ENCODE measurements at places on chromosomes 2 and 18. TPM values are rescaled to one million over a fixed set of nuclear protein-coding genes. Genes with fewer than 3 reads are reported as not detected.

The CBLN2 gene
- total RNA-seq, result not detected

The SGPP2 gene
- total RNA-seq, result 0.33 TPM

The STK36 gene
- 22.4 TPM for total RNA-seq

The STEAP3 gene
- not detected for total RNA-seq

DNA sequence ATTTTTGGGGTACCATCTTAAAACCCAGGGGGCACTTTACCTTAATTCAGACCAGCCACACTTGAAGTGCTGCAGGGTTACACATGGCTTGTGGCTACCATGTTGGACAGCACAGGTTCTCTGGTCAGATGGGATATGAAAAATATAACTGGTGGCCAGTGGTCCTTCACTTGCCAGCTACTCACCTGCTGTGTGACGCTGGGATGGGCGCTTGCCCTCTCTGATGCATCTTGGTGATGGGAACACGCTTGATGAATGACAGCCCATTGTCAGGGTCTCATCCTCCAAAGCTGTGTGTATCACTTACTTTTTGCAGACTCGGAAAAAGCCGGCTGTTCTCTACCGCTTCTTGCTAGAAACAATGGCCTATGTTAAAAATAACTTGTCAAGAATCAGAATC is 22.5 kb downstream of the HJURP start:
- no peak for DNase-seq

DNA sequence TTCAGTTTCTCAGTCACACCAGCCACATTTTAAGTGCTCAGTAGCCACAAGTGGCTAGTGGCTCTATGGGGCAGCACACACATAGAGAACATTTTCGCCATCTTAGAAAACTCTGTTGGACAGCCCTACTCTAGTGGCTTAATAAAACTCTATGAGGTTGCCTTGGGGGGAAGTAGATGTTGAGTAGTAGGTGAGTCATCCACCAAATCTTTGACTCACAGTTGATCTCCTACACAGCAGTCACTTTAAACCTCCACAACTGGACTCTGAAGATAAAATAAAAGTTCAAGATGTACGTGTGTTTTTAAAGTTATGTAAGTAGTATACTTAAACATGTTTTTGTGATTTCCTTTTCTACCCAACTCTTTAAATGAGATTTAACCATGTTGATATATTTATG is 379.0 kb downstream of the SETBP1 start:
- no peak for DNase-seq

DNA sequence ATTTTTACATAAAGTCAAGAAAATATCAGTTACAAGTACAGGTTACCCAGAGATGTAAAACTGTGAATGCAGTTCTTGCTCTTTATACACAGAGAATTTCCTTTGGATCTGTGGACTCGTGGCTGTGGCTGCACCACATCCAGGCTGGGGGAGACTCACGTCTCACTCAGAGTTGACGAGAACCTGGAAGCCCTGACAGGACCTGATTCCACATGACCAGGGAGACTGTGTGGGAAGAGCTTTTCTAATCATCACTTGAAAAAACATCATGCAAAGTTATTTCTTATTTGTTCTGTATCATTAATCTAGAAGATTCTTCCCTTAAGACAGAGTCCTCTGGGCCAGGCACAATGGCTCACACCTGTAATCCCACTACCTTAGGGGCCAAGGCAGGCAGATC is 1159.0 kb downstream of the RPIA start:
- DNase-seq, result no peak

DNA sequence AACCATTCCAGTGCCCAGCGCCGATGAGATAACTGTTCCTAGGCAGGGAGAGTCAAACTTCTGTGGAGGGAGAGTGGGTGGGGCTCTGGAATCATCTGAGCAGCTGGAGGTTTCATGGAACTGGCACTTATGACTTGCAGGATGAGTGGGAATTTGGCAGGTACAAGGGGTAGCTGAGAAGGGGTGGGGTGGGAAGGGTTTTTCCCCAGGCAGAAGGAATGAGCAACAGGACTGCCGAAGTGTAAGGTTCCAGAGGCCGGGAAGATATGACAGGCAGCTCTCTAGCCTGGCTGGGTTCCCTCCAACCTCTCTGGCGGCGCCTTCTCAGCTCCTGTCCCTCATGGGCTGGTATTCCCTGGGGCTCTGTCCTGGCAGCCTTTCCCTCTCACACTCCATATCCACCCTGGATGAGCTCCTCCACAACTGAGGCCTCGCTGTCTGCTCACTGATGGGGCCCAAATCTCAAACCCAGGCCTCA is 2.5 kb upstream of the TET3 start:
- DNase-seq, result peak; percentile 60

- no peak for DNase-seq
Observed at GRCh38 chr2:15664273-15665066, 72.8 kb downstream of the DDX1 start.

DNA sequence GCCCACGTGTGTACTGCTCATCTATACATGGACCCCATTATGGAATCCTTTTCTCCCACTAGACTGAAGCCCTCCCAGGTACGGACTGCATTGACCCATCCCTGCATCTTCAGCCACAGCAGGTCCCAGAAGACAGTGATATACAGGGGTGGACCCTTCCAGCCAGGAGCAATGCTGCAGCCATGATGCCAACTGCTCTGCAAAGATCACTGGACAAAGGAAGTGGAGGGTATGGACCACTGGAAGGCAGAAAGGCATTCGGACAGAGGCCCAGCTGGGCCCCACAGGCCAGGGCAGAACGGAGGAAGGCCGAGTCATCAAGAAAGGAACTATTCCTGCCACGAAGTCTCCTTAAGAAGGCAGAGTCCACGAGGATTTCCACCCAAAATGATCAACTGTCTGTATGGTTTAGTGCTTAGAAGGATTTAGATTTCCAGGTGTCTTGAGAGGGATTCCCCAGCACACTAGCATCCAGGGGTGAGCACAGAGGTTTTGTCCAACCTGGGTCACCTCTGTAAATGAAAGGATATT is 93.4 kb downstream of the TWIST2 start:
- no peak for DNase-seq

DNA sequence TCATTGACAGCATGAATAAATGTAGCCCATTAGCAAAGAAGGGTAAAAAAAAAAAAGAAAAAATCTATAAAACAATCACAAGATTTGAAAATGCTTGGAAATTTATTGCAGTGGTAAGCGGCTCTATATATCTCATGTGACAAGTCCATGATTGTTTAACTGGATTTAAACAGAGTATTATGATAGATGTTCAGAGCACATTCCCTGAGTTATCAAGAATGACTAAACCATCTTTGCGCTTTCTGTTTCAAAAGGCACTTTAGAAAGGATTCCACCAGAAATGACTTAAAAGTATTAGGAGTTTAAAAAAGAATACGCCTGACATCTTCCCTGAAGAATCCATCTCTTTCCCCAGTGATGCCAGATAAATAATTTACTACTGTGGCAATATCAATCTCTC is 409.5 kb upstream of the UBE2E3 start:
- no peak for DNase-seq

GRCh38 chr18:74230922-74231714 is 60.6 kb downstream of the CYB5A start:
- DNase-seq, result no peak

DNA sequence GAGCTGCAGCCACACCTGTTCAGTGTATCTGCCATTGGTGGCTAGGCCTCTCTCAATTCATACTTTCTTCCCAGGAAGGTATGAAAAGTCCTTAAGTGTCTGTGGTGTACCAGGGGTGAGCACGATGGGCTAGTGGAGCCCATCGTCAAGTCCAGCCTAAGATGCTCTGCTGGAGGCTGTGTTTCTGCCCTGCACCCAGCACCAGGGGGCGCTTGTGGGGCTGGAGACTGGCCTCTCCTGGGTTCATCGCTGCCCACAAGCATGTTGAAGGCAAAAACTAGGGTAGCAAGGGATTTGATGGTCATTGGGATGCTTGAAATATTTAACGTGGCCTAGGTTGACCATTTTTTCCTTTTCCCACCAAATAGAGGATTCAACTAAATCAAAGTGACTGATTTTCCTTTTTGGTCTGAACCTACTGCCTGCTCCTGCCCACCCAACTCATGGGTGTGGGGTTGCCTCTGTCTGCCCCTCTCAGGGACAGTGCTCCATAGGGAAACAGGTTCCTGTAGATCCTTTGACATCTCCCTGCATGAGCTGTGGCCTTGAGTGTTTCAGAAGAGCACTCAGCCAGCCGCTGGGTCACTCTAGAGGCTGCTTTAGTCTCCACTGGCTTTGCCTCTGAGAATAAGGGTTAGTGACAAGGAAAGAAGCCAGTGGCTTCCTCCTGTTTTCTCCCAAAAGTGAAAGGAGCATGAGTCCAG is 59.0 kb downstream of the TPGS2 start:
- DNase-seq, result no peak

- no peak for DNase-seq
Observed at GRCh38 chr2:241834527-241835210, 24.0 kb downstream of the PDCD1 start.

DNA sequence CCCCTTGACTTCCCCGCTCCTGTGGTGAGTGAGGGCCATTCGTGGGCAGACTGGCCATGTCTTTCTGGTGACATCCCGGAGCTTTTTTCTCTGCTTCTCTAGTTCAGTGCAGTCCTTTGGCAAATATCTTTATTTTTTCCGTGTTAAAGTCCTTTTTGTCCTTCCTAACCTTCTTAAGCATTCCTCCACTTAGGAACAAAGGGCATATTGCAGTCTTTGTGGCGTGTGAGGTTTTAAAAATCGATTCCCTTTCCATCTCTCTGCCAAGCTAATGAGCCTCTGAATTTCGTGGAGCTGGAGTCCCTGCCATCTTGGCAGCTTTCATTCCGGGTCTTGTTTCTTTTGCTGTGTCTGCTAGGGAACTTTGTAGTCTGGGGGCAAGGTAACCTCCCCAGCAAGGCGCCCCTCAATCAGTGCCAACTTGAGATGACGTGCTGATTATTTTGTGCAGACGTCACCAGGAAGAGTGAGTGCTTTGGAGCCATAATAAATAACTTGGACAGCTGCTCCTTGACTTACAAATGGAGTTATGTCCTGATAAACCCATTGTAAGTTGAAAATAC is 5.1 kb downstream of the CNNM3 start:
- DNase-seq, result no peak

DNA sequence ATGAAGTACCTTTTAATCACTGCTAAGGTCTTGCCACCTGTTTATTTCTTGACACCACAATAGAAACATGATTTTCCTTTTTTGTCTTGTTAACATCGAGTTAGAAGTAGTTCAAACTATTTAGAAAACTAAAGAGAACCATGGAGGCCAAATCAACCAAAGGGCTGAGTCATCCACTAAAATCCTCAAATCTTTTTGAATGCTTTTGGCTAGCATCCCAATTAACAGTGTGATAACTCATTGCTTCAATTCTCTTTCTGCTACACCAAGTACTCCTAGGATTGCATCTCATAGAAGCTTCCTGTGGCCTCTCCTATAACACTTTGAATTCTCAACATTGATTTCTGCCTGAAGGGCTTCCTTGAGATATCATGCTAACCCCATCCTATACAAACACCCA is 159.9 kb upstream of the MMADHC start:
- DNase-seq, result no peak

GRCh38 chr18:74906184-74906583 is 302.8 kb downstream of the PTGR3 start:
- DNase-seq, result no peak

DNA sequence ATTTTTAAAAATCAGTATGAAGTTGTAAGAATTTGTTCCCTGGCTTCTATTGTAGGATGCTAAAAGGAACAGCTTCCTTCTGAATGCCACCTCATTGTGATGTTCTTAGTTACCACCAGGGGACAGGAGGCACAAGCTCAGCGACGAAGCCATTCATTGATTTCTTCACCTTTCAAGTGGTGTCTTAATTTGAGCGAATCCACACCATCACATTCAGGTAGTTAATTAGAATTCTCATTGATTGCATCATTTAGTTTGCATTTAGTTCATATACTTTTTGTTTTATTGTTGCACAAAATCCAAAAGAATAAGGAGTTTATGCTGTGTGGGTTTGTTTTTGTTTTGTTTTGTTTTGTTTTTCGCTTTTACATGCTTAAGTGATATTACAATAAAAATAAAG is 23.1 kb downstream of the CYP27C1 start:
- no peak for DNase-seq

DNA sequence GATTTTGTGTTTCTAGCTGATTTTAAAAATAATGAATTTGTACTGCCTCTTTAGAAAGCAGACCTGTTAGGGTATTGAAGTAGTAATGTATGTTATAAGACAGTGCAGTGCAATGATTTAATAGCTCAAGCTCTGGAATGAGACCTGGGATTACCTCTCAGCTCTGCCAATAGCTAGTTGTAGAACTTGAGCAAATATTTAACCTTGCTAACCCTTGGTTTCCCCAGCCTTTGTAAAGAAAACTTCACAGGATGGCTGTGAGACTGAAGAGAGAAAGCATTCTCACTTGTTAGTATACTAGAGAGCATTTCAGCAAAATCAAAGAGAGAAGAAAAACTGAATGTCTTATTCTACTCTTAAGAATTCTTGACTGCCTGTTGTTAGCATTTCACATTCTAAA is 293.9 kb downstream of the KIAA1328 start:
- no peak for DNase-seq

DNA sequence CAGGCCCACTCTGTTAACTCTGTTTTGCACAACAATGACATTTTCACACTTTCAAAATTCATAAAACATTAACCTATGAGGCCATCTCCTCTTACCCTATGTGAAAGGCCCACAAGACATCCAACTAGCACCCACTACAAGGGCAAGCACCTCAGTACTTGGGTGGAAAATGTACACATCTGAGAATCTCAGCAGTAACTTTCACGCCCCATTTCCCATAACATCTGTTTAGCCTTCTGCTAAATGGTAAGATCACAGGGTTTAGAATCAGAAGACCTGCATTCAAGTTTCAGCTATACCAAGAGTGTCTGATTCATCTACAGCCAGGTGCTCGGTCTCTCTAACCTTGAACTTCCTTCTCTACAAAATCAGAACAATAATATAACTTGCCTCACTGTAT is 89.2 kb downstream of the SP100 start:
- DNase-seq, result no peak

DNA sequence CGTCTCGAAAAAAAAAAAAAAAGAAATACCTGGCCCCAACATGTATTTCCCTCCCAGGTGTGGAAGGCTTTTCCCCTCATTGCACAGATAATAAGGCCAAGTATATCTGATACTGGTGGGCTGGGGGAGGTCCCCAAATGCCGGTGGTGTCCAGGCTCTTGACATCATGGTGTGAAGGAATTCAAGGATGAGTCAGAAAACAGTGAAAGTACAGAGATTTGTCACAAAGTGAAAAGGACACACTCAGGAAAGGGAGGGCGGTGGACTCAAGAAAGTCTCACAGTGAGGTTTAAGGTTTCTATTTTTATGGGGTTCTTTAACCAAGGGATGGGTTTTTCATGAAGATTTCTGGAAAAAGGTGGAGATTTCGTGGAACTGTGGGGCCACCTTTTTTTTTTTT is 37.8 kb upstream of the FZD5 start:
- no peak for DNase-seq

DNA sequence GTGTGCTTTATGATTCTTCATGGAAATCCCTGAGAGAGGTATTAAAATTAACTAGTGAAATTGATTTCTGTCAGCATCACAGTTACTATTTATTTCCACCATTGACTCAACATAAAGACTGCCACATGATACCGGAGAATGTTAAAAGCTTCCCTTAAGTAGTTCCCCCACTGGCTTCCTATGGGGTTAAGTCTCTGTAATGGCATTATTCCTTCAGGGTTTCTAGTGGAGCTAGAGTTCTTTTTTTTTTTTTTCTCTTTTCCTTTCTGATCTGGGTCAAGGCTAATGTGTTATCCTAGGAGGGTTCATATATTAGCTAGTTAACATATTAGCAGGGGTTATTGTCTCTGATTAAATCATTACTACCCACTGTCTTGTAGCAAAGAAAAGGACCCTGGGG is 1919.1 kb upstream of the PIK3C3 start:
- no peak for DNase-seq

GRCh38 chr2:233849607-233850271 is 4.6 kb downstream of the HJURP start:
- no peak for DNase-seq
